Stimulated activated CD4-positive, alpha-beta T cell treated with anti-CD3 and anti-CD28 coated beads, Interleukin-1b, Interleukin-23, amount 100 ng/mL, for 1 hour (primary cell): ENCODE measurements at places on chromosomes 16 and 17.

DNA sequence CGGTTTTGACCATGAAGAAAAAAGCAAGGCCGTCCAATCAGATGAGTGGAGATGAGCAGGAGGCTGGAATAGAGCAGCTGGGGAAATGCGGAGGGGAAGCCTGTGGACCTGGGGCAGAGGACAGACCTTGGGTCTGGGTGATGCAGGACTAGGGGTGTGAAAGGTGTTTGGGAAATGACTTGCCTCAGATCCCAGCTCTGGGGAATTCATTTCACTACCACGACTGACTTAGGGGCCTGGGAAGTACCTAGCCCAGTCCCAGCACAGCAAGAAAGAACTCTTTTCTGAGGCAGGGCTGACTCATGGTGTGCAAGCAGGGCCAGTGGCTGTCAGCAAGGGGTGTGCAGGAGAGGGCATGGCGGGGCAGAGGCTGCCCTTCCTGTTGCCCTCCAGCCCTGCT lies 14.8 kb downstream of the DNAI2 start:
- DNase-seq = no peak

DNA sequence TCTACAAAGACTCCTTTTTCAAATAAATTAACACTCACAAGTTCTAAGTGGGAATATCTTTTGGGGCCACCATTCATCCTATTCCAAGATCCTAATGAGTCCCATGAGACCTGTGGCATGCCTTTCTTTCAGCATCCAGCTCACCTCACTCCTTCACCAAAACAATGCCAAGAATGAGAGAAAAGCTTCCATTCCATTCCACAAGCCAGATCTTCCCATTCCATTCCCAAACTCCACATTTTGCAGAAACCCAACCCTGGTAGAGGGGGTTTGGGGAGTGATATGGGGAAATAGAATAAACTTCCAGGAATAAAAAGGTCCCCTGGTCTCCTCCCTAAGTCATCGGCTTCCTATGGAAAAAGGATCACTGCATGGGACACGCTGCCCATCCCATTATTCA lies 392.2 kb downstream of the NPIPA8 start:
- DNase-seq = no peak

- no peak for DNase-seq
Observed at GRCh38 chr16:22270525-22270924, 26.7 kb upstream of the POLR3E start.

DNA sequence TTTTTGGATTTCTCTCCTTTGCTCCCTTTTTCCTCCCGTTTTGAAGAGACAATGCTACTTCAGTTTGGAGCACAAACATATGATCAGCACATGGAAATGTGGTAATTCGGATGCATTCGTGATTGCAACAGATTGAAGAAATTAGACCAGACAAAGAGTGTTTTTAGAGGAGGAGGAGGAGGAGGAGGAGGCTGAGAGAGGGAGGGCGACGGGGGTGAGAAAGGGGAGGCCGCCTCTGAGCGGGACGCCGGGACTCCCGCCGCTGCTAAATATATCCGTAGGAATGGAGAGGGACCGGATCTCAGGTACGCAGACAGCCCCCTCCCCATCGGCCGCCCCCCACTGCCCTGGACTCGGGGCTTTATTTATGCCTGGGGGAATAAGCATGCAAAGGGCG lies 179.3 kb downstream of the SEC14L1 start:
- DNase-seq = no peak

DNA sequence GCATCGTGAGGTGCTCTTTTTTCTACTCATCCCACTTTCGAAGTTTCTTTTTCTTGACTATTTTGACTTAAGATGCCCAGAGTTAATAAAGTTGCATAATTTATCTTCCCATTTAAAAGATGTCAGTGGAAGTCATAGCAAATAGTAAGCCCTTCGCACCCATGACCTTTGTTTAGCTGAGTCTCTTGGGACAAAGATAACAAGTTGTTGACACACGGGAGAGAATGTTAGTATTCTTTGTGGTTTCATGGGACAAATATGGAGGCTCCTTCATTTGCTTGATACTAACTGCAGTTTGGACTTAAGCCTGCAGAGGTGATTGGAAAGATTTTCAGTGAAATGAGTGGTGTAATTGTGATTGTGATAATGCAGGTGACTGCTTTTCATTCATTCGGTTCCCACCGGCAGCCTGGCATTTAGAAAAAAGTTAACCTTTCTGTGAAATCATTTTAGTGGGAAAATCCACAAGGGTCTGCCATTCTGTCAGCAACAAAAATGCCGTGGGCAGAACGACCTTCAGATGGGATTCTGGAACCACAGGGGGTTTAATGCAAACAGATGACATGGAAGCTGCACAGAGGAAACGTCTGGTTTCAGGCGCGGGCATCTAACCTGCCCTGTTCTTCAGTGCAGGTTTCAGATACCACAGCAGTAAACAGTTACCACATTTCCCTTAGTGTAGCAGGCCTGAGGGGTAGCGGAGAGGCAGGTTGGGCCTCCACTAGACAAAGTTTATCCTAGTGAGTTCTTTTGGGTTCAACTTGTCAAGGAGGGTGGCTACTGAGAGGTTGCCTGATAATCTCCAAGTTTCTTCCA lies 123.0 kb downstream of the RPTOR start:
- no peak for DNase-seq

DNA sequence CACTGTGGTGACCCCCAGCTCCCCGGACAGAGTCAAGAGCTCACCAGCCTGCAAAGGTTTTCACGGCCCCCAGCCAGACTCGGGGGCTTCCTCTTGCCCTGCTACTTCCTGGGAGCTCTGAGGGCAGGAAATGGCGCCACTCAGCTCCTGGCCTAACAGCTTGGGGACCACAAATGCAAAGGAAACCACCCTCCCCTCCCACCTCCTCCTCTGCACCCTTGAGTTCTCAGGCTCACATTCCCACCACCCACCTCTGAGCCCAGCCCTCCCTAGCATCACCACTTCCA lies 375 bp upstream of the SPN start:
- no peak for DNase-seq

GRCh38 chr16:86240716-86241363 lies 269.5 kb upstream of the FOXF1 start:
- no peak for DNase-seq
